ENCODE measurements at places on chromosomes 2 and 18.

DNA sequence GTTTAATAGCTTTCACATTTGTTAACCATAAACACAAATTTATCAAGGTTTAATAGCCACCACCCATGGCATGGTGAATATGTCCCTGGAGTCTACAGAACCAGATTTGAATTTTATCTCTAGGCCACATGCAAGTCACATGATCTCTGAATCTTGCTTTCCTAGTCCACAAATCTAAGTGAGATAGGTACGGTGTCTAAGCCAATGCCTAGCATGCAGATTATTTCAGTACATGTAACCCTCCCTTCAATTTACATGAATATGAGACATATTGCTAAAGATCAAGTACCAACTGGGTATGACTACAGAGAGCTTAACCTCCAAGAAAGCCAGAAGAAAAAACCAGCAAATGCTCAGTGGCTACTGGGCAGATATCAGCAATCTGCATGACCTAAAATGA is 10.0 kb downstream of the ZNF24 start:
- H3K27ac ChIP-seq, result peak overlapping the region; percentile 24
- peaks cover 14% of the 10 kb centered on the region for H3K36me3 ChIP-seq
- H3K4me1 ChIP-seq, result peaks cover 19% of the 10 kb centered on the region
- DNase-seq, result no peak
- H3K4me3 ChIP-seq, result no peak overlapping the region
- H3K27me3 ChIP-seq, result no peaks in the 10 kb centered on the region

- no peak overlapping the region for H3K4me3 ChIP-seq
- no peaks in the 10 kb centered on the region for H3K36me3 ChIP-seq
- no peak overlapping the region for H3K27ac ChIP-seq
- no peaks in the 10 kb centered on the region for H3K4me1 ChIP-seq
- H3K27me3 ChIP-seq, result no peaks in the 10 kb centered on the region
These were observed 773.4 kb downstream of the LRRTM4 start for GRCh38 chr2:76748581-76749296.

DNA sequence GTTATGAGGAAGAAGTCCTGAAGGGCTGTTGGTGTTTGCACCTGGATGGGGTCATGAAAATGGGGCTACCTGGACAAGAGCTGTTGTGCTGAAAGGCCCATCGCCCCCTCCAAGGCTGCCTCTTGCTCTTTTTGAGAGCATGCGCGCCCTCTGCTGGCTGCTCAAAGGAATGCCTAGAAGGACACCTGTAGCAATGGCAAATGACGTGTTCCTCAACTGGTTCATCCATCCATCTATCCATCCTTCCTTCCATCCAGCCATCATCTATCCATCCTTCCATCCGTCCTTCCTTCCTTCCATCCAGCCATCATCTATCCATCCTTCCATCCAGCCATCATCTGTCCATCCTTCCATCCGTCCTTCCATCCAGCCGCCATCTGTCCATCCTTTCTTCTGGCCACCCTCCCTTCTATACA is 17.2 kb upstream of the RPL31 start:
- H3K4me1 ChIP-seq, result peaks cover 5% of the 10 kb centered on the region
- DNase-seq, result peak; percentile 70
- no peak overlapping the region for H3K4me3 ChIP-seq
- peaks cover 6% of the 10 kb centered on the region for H3K27me3 ChIP-seq

DNA sequence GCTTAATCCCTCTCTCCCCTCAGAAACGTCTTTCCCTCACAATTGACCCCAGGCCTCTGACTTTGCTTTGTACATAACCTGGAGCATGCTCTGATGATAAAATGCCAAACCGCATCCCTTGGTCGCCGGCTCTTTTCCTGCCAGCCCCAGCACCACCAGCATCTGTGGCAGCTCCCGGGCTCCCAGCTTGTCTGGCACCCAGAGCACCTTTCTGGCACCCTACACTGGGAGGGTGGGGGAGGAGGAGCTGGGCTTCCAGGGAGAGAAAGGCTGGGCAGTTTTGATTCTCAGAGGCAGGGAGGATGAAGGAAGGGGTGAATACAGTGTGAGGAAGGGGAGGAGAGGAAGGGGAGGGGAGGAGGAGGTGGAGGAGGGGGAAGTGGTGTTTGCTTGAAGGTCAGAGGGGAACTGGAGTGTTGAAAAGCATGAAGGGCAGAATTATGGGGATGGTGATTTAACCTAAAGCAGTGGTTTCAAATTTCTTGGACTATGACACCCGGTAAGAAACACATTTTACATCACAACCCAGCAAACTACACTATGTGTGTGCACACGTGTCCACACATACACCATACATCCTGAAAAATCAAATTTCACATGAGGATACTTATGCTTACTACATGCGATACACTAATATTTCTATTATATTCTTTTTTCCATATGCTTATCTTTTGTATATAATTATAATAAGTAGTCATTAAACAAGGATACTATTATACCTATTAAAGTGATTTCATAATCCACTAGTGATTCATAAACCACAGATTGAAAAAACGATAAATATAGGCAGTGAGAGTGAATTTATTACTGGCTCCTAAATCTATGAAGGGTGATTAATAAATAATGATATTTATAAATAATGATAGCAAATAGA is 30.0 kb upstream of the IGFBP2 start:
- peaks cover 62% of the 10 kb centered on the region for H3K27me3 ChIP-seq
- DNase-seq, result no peak
- H3K36me3 ChIP-seq, result peaks cover 3% of the 10 kb centered on the region
- H3K4me3 ChIP-seq, result no peak overlapping the region

GRCh38 chr2:106030287-106031268 is 163.5 kb downstream of the UXS1 start:
- no peaks in the 10 kb centered on the region for H3K27me3 ChIP-seq
- DNase-seq, result no peak
- peaks cover 15% of the 10 kb centered on the region for H3K4me1 ChIP-seq
- no peaks in the 10 kb centered on the region for H3K36me3 ChIP-seq
- peak overlapping the region; percentile 24 for H3K27ac ChIP-seq

GRCh38 chr2:207201416-207201815 is 35.7 kb upstream of the KLF7 start:
- no peak for DNase-seq
- H3K36me3 ChIP-seq, result no peaks in the 10 kb centered on the region
- no peak overlapping the region for H3K4me3 ChIP-seq
- H3K4me1 ChIP-seq, result no peaks in the 10 kb centered on the region

DNA sequence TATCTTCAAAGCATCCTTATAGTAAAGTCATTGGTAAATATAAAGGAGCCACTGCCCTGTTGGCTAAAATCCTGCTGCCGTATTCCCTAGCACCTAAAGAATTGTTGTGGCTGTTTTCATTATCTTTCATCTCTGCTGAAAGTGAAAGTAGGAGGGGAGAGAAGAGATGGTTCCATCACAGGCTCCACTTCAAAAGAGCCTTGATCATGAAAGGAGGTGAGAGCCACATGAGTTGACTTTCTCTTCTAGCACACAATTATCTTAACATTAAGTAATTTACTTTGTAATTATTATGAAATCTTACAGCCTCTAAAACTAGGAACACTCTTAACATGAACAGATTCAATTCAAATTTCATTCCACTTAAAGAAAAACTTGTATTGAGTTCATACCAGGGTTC is 1050.9 kb upstream of the LRRTM1 start:
- no peaks in the 10 kb centered on the region for H3K36me3 ChIP-seq
- H3K27me3 ChIP-seq, result no peaks in the 10 kb centered on the region
- H3K4me3 ChIP-seq, result no peak overlapping the region
- no peak for DNase-seq
- no peak overlapping the region for H3K27ac ChIP-seq

DNA sequence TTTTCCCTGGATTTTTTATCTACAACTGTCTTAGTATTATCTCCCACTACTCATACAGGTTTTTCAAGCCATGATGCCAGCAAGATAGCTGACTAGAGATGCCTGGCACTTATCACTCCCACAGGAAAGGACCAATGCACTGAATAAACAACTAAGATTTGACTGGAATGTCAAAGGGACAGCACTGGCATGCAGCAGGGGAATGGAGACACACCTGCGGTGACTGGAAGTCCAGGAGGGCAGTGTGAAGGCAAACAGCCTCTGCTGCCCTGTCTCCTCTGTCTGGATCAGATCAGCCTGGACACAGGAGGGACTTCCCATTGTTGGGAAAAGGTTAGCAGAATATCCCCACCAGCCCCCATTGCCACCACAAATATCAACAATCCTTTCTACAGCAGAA is 85.1 kb downstream of the TMEM237 start:
- H3K4me3 ChIP-seq, result no peak overlapping the region
- no peaks in the 10 kb centered on the region for H3K36me3 ChIP-seq
- no peak for DNase-seq
- H3K27ac ChIP-seq, result no peak overlapping the region
- H3K4me1 ChIP-seq, result no peaks in the 10 kb centered on the region

DNA sequence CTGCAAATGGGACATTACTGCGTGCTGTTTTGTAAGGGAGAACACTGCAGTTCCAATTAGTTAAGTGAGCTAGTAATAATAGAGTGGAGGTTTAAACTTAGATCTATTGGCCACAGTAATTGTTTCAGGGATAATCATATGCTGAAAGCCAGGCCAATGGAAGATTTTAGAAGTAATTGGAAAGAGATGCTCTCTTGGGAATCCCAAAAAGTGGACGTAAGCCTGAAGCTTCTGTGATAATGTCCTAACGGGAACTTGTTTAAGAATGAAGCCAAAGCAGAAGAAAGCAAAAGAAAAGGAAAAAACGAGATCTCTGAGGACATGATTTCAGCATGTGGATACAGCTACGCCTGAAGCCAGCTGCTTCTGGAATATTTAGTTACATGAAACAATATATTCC is 594.6 kb downstream of the SLC4A3 start:
- no peak overlapping the region for H3K4me3 ChIP-seq
- H3K27me3 ChIP-seq, result no peaks in the 10 kb centered on the region
- no peak for DNase-seq
- no peaks in the 10 kb centered on the region for H3K4me1 ChIP-seq

- H3K36me3 ChIP-seq, result no peaks in the 10 kb centered on the region
- H3K27me3 ChIP-seq, result peaks cover 48% of the 10 kb centered on the region
- H3K27ac ChIP-seq, result no peak overlapping the region
- no peak overlapping the region for H3K4me3 ChIP-seq
These were observed 49.4 kb downstream of the BCL11A start for GRCh38 chr2:60504049-60504448.

DNA sequence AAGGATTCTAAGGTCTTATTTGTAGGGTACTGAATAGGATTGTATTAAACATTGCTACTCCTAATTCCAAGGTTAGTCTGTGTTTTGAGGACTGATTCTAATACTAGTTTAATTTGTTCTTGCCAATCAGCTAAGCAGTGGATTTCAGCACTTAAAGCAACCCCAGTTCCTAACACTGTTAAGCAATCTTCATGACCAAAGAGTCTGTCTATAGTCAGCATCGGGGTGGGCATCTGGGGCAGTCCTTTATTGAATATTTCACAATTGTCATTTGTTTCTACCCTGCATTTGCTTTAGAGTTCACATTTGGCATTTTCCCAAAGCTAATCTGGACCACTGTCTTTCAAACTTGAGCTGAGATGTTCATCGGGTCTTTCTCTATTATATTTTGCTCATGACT is 248.0 kb upstream of the TANK start:
- no peak overlapping the region for H3K27ac ChIP-seq
- H3K27me3 ChIP-seq, result peaks cover 13% of the 10 kb centered on the region
- DNase-seq, result no peak
- H3K4me1 ChIP-seq, result no peaks in the 10 kb centered on the region
- peaks cover 4% of the 10 kb centered on the region for H3K36me3 ChIP-seq

DNA sequence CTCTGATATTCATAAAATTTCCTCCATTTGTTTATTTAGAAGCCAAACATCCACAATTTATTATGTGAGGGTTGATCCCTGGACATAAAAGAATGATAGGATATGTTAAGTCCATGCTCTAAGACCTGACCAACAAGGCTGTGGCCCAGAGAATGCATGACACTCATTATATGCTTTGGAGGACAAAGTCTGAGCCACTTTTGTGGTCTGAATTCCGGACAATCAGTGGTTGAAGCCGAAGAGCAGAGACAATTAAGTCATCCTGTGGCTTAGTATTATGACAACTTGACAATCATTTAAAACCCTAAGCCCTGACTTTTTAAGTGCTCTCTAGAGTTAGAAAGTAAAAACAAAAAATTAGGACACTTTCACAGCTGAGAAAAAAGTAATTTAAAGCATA is 483.3 kb downstream of the PLCL1 start:
- H3K4me3 ChIP-seq, result no peak overlapping the region
- peaks cover 67% of the 10 kb centered on the region for H3K27me3 ChIP-seq
- H3K4me1 ChIP-seq, result no peaks in the 10 kb centered on the region
- no peak overlapping the region for H3K27ac ChIP-seq
- no peak for DNase-seq

- DNase-seq, result no peak
- no peaks in the 10 kb centered on the region for H3K4me1 ChIP-seq
- no peak overlapping the region for H3K4me3 ChIP-seq
- H3K27me3 ChIP-seq, result peaks cover 51% of the 10 kb centered on the region
- H3K36me3 ChIP-seq, result no peaks in the 10 kb centered on the region
These were observed 5.6 kb downstream of the CROCC2 start for GRCh38 chr2:240911641-240912265.

DNA sequence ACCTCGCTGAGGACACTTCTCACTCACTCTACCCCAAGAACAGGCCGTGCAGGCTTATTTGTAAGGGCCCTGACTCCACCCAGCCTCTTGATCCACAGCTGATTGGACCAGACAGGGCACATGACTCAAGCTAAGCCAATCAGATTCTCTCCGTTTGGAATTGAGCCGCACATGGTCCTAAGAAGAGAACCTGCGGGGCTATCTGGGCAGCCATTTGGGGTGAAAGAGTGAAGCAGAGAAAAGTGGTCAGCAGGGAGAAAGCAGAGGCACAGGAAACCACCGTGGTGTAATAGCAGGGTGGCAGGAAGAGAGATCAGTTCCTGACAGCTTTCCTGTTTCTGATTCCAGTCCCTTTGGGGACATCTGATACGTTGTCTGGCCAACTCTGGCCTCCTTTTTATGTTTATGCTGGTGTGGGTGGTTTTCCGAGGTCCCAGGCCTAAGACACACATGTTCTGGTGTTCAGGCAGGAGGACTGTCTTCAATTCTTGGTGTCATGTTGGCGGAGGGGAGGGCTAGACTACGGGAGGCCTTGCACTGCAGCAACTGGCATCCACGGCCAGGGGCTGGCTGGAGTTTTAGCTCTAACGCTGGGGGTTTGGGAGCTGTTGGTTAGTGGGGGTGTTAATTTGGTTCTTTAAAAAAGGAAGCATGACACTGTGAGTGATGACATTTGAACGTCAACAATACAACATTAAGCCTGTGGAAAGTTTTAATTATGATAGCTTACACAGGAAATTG is 26.1 kb upstream of the SPTBN1 start:
- H3K36me3 ChIP-seq, result no peaks in the 10 kb centered on the region
- no peak for DNase-seq
- no peak overlapping the region for H3K4me3 ChIP-seq
- H3K4me1 ChIP-seq, result peaks cover 6% of the 10 kb centered on the region

GRCh38 chr2:237733677-237734300 is 64.8 kb upstream of the RBM44 start:
- no peaks in the 10 kb centered on the region for H3K27me3 ChIP-seq
- peak overlapping the region; percentile 94 for H3K27ac ChIP-seq
- H3K36me3 ChIP-seq, result peaks cover 5% of the 10 kb centered on the region
- peaks cover 58% of the 10 kb centered on the region for H3K4me1 ChIP-seq

All from T-helper 17 cell (primary cell).